ENCODE measurements at places on chromosomes 4 and X. TPM values are rescaled to one million over a fixed set of nuclear protein-coding genes. Genes with fewer than 3 reads are reported as not detected.

The TEX13D gene
- total RNA-seq: not detected

The SPANXB1 gene
- total RNA-seq: not detected

The NEUROG2 gene
- not detected for total RNA-seq

The FOXR2 gene
- total RNA-seq: not detected

The CLDN2 gene
- total RNA-seq: 1.3 TPM

The SHROOM3 gene
- total RNA-seq: 17.5 TPM

The RASL11B gene
- 2.1 TPM for total RNA-seq

The MSX1 gene
- 3.7 TPM for total RNA-seq

The TLR10 gene
- 0.41 TPM for total RNA-seq

DNA sequence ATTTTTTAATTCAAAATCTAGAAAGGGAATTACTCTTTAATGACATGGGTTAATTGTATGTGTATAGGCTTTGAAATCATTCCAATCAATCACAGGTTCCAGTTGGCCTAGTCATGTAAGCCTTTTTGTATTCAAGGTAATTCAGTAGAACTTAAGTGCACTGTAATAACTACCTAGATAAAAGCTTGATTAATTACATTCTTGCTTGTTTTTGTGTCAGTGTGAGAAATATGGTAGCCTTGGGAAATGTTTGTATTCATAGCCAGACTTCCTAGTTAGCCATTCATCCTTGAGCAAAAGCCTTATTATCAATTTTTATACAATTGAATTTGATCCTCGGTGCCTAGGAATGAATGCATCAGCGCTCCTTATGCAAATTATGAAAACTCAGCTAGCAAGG lies 33.5 kb downstream of the TKTL2 start:
- no peak for DNase-seq

DNA sequence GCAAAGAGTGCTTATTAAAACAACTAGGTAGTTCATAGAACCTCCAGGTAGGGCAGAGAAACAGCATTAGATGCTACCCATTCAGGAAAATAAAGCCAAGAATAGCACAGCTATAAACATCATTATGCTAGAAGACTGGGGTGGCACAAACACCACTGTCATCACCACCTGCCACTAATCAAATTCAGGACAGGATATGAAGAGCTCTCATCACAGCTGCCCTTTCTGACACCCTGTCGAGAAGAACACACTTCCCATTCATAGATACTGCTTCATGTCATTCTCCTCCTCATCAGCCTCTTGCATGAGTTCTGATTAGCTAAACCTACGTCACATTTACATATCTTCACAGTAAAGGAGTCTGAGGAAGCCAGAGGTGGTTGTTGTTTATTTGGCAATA lies 692.3 kb upstream of the HS3ST1 start:
- DNase-seq: no peak

DNA sequence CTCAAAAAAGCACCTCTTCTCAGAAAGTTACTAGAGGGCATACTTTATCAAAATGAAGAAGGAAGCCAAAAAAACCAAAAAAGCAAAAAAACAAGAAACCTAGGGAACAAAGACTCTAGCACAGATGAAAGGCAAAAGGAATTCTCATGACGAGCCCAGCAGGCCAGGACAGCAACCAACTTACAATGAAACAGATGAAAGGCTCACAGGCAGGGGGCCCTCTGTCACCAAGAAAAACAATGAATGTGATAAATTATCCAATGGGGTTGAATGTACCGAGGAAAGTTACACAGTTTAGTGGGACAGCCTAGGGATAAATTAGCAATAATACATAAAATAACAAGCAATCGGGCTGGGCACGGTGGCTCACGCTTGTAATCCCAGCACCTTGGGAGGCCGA lies 79.0 kb downstream of the GPR82 start:
- no peak for DNase-seq

DNA sequence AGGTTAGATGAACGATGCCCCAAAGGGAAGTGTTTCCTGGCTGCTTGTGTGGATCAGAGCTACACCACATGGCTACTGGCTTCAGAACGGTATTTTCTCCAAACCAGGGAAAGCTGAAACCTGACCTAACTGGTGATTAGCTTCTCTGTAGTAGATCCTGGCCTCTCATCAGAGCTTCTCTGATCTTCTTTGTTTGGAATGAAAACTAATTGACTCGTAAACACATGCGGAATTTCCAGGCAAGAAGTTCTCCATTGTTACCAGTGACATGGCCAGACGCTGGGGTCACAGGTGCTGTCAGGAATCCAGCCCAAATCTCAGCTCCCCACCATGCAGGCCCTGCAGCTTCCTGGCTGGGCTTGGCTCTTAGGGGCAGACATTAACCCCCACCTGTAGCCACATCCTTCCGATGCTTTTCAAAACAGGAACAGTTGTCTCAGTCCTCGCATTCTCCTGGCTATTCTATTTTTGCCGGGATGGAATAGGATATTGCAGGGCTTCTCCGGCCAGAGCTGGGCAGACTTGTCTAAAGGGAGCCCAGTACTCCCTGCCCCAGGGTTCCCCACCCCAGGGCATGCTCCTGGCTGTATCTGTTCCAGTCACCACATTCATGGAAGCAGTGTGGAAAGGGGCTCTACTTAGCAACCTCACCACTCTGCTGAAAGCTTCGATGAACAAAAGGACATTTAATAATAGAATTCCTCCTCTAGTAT lies 305.4 kb upstream of the F9 start:
- peak; percentile 30 for DNase-seq

DNA sequence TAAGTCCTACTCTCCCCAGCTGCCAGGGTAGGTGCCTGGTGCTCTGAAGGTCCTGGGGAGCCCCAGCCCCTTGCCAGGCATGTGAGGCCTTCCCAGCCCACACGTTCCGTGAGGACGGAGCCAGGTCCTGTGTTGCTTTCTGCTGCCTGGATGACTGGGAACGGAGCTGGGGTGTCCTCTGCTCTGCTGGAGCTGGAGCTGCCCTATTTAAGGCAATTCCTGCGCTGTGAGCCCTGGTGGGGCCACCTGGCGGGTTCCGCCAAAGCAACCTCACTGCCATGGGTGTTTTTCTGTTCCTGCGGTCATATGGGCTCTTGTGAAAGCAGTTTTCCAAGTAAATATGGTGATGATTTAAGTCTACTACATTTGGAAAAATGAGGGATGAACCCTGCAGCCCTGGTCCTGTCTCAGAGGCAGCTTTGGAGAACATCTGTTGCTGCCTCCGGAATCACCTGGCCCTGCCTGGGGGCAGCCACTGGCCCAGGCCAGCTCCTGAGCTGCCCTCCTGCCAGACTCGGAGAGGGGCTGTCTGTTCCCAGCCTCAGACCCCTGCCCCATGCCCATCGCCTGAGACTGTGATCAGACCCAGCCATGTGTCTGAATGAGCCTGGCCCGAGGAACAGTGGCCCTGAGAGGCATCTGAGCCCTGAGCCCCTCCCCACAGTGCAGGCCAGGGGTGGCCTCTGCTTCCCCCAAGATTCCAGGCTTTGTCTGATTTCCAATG lies 33.2 kb downstream of the FGFRL1 start:
- peak; percentile 13 for DNase-seq

- DNase-seq: no peak
These were observed 35.6 kb upstream of the EDA2R start for GRCh38 chrX:66674506-66674905.

GRCh38 chr4:38366456-38366855 lies 297.5 kb upstream of the KLF3 start:
- DNase-seq: peak; percentile 86

GRCh38 chrX:153582896-153583295 lies 16.0 kb downstream of the CCNQ start:
- DNase-seq: peak; percentile 78

DNA sequence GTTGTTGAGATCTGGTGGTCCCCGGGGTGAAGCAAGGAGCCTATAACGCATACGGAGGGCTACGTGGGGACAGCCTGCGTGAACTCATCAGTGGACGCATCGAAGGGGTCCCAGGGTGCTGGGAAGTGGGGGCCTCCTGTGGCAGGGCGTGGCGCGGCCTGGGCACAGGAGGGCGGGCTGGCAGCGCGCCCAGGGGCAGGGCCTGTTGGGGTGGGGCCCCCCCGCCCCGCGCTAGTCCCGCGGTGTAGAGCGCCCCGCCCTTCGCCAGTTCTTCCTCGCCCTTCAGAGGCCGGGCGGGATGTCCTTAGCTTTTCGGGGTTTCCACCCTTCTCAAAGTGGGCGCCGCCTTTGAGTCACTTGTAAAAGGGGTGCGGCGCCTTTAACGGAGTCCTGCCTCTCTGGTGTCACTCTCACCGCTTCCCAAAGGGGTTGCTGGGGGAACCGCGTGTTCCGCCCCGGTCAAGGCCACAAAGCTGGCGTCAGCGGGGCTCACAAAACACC lies 632 bp downstream of the PLP2 start:
- DNase-seq: peak; percentile 70

- DNase-seq: no peak
These were observed 44.9 kb downstream of the SPANXN1 start for GRCh38 chrX:145292218-145292617.

DNA sequence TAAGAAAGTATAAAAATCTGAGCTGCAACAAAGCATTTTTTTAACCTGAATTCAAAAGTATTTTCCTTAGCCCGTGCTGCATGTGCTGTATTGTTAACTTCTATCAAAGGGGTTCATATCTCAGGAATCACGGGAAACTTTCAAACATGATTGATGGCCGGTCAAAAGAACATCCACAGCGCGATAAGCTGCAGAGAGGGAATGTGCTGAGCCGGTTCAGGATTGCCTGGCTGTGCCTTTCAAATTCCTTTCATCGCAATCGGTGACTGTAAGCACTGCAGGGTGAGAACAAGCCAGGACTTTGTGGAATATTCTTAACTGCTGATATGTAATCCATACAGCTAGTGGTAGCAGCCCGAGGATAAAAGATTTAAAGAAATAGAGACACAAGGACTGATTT lies 210.9 kb upstream of the NOCT start:
- no peak for DNase-seq

DNA sequence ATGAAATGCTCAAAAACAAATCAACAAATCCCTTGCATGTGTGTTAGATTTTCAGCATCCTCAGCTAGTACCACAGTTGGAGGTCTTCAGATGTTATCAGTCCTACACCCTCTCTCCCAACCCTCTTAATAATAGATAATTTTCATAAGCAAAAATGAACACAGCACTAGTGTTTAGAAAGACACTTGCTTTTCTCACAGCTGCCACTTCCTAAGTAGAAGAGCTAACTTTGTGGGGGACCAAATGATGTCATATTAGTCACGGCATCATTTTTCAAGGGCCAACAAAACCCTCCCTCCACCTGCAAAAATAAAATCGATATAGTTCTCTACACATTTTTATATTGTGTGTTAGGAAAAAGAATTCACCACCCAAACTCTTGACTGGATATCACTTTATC lies 163.5 kb upstream of the GYPA start:
- no peak for DNase-seq

DNA sequence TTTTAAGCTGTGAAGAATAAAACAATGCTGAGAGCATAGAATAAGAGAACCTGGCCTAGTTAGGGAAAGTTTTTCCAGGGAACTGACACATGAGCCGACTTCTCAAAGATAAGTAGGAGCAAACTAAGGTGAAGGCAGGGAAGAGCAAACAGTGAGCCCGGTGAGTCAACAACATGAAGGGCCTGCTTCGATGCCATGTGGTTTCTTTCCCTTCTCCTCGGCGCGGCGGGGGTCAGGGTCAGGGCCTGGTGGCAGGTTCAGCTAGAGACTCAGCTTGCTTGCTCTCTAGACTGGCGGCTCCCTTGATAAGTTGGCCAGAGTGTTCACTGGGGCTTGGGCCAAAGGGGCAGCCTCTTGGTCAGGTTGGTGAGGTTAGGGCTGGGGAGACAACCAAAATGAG lies 81.1 kb downstream of the DLG3 start:
- DNase-seq: no peak

DNA sequence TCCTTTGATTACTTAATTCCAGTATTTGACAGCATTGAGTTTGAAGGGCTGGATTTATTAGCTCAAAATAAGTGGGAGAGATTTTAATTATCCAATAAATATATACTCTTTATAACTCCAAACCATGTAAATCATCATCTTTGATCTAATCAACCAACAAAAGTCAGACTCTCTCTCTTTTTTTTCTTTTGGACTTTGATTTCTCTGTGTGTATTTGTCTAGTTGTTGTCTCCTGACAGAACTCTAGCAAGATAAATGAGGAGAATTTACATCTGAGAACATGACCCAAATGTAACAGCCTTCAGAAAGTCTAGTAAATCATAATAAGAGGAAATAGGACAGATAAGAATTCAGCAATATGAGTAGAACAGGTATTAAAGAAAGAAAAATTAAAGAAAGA lies 567.1 kb downstream of the PPARGC1A start:
- DNase-seq: no peak

DNA sequence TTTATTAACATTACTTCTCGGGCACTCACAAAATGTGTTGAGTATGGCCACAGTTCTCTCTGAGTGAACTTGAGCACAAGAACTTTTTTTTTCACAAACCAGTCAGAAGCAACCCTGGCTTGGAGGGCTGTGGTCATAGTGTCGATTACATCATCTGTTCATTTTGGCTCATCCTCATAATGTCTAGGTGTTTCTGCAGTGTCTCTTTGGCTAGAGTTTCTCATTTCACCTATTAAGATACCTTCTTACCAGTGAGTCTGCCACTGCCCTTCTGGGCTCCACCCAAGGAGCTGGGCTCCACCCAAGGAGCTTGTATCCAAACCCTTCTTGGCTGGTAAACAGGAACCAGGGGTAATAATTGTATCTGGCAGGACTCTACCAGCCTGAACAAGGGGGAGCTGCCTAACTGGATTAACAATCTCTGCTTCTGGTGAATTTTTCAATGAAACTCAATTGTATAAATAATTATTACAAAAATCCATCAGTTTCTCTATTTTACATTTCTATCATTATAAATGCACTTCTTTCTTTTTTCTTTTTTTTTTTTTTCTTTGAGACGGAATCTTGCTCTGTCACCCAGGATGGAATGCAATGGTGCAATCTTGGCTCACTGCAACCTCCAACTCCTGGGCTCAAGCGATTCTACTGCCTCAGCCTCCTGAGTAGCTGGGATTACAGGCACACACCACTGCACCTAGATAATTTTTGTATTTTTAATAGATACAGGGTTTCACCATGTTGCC lies 667.7 kb upstream of the SLIT2 start:
- DNase-seq: no peak

DNA sequence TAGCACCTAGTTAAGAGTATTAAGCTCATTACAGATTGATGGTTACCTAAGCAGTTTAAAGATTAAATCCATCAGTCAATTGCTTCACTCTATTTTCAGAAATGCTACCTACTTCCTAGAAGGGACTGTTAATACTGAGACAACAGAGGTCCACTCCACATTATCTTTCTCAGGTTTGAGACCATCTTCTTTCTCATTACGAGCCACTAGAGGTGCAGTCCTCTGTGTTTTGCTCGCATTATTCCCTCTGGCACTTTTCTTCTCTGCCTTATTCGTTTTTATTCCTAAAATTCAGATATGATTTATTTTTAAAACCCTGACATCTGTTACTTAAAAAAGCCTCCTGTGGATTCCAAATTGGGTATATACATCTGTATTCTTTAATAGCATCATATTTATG lies 459.1 kb downstream of the FSTL5 start:
- DNase-seq: no peak

DNA sequence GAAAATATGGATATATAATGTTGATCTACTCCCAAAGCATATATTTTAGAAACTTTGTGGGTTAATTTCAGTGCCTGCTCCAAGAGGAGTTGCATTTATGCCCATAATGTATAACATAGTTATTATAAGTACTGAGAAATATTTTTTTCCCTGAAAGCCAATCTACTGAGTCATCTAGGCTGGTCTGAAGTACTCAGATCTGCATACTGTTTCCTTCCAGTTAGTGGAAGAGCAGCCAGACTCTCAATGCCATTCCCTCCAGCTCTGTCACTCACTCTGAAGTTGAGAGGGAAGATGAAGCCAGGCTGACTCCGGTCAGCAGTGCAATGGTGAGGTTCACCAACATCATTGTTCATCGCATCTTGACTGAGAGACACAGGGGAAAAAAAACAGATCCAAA lies 505.1 kb downstream of the PPARGC1A start:
- DNase-seq: no peak

GRCh38 chr4:108445716-108446115 lies 174.7 kb upstream of the RPL34 start:
- no peak for DNase-seq
